Left ventricle myocardium inferior (tissue), 1 donor: ENCODE measurements at places on chromosomes 3 and 15. TPM values are rescaled to one million over a fixed set of nuclear protein-coding genes. Genes with fewer than 3 reads are reported as not detected.

The CHST2 gene
- 1.8 TPM for total RNA-seq

DNA sequence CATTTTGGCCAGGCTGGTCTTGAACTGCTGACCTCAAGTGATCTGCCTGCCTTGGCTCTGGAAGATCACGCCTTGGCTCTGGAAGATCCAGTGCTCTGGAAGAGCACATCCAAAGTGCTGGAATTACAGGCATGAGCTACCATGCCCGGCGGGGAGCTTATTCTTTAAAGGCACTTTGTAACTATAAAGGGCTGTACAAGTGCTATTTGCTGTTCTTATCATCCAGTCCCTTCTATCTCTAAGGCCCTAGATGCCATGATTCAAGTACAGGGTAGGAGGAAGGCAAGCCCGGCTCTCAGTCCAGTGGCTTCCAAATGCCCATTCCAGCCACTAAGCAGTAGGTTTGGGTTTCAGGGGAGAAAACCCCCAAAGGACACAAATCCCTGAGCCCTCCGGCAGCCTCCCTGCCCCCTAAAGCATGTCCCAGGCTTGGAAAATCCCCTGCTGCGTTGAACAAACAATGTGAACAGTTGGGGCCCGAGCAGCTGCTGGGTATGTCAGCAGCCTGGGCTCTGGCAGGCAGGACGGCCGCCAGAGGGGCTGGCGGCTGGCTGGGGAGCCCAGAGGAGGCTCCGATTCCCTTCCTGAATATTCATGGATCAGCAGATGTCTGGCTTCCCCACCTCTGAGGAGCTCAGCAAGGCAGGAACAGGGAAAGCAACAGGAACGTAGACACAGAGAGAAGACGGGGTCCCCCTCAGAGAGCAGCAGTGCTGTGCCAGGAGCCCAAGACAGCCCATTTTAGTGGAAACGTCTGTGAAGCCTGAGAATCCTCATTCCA, 7.7 kb downstream of the IGDCC4 start:
- peaks cover 28% of the 10 kb centered on the region for H3K4me1 ChIP-seq
- H3K4me3 ChIP-seq: no peak overlapping the region
- peak overlapping the region; percentile 55 for H3K27ac ChIP-seq
- peak; percentile 49 for DNase-seq
- H3K36me3 ChIP-seq: no peaks in the 10 kb centered on the region

GRCh38 chr3:81302045-81302444, 459.4 kb downstream of the GBE1 start:
- no peak overlapping the region for H3K27ac ChIP-seq
- H3K4me1 ChIP-seq: no peaks in the 10 kb centered on the region
- no peaks in the 10 kb centered on the region for H3K36me3 ChIP-seq
- H3K4me3 ChIP-seq: no peak overlapping the region
- DNase-seq: no peak

The PXYLP1 gene
- 25.6 TPM for total RNA-seq

- H3K4me3 ChIP-seq: no peak overlapping the region
- DNase-seq: no peak
- no peak overlapping the region for H3K27ac ChIP-seq
- no peaks in the 10 kb centered on the region for H3K4me1 ChIP-seq
Observed at GRCh38 chr3:43907508-43907858, 216.7 kb downstream of the ABHD5 start.

DNA sequence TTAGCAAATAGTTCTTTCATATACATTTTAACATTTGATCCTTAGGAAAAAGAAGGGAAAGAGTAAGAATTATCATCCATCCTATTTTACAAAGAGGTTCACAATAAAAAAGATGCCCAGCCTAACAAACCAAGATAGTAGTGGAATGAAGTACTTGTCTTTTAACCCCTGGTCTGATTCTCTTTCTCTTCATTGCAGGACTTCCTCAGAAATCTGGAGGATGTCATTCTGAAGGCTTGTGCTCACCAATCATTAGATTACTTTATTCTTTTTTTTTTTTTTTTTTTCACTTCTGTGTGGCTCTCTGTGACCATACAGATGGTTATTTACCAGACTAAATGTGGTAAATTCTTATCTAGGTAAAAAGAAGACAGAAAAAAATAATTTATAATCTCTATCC, 7.0 kb downstream of the HDGFL3 start:
- no peak overlapping the region for H3K4me3 ChIP-seq
- peaks cover 60% of the 10 kb centered on the region for H3K4me1 ChIP-seq
- no peaks in the 10 kb centered on the region for H3K36me3 ChIP-seq
- H3K27me3 ChIP-seq: no peaks in the 10 kb centered on the region
